ENCODE measurements at places on chromosomes 1 and 21. TPM values are rescaled to one million over a fixed set of nuclear protein-coding genes. Genes with fewer than 3 reads are reported as not detected.

GRCh38 chr1:94126651-94127050 lies 5.7 kb upstream of the ABCA4 start:
- DNase-seq, result no peak

DNA sequence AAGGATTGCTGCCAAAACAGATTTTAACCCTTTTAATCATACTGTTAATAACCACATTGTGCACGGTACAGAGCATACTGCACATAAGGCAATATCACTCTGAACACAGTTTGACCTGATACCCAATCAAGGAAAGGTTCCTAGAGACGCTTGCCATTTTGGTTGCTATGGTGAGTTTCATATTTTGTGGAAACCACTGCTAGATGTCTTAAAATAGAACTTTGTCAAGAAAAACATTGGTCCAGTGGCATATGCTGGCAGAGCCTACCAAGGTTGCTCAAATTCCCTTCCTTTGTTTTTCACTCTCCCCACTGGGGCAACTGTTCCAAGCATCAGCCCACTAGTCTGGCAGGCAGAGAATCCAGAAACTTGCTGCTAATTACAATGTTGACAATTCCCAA lies 114.8 kb upstream of the DPYD start:
- DNase-seq, result no peak

DNA sequence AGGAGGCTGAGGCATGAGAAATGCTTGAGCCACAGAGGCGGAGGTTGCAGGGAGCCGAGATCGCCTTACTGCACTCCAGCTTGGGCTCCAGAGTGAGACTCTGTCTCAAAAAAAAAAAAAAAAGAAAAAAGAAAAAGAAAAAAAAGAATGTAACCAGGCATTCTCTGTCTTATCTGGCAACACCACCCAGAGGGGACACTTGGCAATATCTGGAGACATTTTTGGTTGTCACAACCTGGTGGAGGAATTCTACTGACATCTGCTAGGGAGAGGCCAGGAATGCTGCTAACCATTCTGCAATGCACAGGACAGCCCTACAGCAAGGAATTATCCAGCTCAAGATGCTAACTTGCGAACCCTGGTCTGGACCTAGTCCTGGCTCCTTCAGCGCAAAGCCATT lies 2.3 kb upstream of the CNR2 start:
- DNase-seq, result no peak

- DNase-seq, result no peak
These were observed 12.1 kb downstream of the PDE9A start for GRCh38 chr21:42665484-42665883.

- no peak for DNase-seq
These were observed 56.4 kb downstream of the DIP2A start for GRCh38 chr21:46515109-46515508.

GRCh38 chr1:31736675-31737074 lies 27.5 kb downstream of the ADGRB2 start:
- no peak for DNase-seq

GBP7 gene
- total RNA-seq, result 0.89 TPM

KCNQ4 gene
- 2.1 TPM for total RNA-seq

DNA sequence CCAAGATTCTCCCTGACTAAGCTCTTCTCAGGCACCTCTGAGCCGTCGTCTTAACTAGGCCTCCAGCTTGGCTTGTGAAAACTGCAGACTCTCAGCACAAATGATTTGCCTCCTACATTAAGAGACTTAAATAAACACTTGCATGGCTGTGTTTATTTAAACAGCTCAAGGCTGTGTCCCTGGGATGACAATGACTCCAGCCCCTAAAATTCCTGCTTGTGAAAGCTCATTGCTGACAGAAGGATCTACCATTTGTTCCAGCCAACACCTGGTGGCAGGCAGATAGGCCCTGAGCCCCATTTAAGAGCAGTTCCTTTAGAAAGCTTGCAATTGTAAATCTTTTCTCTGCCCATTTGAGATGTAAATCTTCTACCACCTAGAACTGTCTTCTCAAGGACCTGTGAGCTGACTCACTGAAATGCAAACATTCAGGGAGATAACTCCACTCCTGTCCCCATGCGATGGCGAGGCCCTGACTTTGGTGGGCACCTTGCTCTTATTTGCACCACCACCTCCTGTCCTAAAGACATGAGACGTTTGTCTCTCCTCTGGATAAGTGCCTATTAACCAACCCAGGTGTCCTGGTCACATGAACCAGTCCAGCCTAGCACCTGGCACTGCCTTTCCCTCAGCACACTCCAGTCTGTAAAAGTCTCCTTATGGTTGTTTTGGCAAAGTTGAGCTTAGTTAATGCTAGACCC lies 15.1 kb upstream of the PCP4 start:
- no peak for DNase-seq

GRCh38 chr1:23599125-23599524 lies 39.8 kb upstream of the ID3 start:
- no peak for DNase-seq

- DNase-seq, result no peak
These were observed 515.8 kb downstream of the SMYD3 start for GRCh38 chr1:245991266-245991665.

DNA sequence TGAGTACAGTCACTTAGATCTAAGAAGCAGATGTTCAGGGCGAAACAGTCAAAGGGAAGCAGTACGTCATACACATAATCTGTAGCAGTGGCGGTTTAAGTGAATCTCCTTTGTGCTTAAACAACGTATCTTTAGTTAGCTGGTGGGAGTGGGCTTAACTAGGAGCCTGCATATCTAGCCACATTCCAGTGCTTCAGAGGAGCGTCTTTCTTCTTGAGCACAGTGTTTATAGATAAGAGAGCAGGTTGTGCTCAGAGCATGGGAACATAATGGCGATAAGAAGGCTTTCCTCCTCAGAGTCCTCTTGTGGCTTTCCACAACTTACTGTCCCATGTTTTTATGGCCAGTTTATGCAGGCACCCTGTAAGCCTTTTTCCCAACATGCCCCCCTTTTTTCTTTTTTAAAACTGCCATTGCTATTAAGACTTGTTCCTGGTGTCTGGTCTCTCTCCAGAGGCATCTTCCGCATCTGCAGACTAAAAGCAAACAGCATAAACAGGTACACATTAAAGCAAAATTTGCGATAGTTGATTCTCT lies 3.2 kb downstream of the DAP3 start:
- DNase-seq, result no peak

SUMO3 gene
- total RNA-seq, result 35.1 TPM
